ENCODE measurements at places on chromosomes 5 and 9.

- DNase-seq, result no peak
Measured at GRCh38 chr5:37717276-37717612, 122.6 kb downstream of the GDNF start.

GRCh38 chr5:139925216-139925562 lies 117.9 kb downstream of the NRG2 start:
- no peak for DNase-seq

GRCh38 chr9:85408494-85408893 lies 333.3 kb downstream of the AGTPBP1 start:
- DNase-seq, result no peak

- DNase-seq, result no peak
Measured at GRCh38 chr5:111603446-111603827, 91.1 kb upstream of the STARD4 start.

DNA sequence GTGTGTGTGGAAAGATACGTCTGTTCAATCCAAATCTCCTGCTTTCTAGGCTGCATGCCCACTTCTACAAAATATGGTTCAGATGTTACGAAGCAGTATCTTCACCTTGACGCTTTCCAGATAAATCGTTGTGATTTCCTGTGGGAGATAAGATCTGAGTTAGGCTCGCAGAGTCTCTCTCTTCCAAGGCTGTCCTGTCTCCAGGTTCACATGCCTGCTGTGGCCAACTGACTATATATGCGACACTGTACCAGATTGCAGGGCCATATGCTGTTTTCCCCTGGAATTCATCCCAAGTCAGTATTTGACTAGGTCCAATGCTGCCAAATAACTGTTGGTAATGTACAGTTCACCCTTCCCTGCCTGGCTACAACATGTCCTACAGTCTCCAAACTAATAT lies 47.9 kb downstream of the TMEM252 start:
- no peak for DNase-seq

- DNase-seq, result no peak
Measured at GRCh38 chr5:119757276-119757675, 127.9 kb downstream of the FAM170A start.

DNA sequence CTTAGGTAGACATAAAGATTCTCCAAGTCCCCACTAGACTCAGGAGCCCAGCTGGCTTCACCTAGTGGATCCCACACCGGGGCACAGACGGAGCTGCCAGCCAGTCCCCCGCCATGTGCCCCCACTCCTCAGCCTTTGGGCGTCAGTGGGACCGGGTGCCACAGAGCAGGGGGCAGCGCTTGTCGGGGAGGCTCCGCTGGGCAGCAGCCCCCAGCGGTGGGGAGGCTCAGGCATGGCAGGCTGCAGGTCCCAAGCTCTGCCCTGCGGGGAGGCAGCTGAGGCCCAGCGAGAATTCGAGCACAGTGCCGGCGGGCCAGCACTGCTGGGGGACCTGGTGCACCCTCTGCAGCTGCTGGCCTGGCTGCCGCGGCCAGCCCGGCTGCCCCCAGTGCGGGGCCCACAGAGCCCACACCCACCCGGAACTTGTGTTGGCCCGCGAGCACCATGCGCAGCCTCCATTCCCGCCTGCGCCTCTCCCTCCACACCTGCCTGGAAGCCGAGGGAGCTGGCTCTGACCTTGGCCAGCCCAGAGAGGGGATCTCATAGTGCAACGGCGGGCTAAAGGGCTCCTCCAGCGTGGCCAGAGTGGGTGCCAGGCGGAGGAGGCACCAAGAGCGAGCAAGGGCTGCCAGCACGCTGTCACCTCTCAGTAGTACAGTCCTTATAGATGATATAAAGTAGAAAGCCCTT lies 390.7 kb downstream of the PLK2 start:
- no peak for DNase-seq

DNA sequence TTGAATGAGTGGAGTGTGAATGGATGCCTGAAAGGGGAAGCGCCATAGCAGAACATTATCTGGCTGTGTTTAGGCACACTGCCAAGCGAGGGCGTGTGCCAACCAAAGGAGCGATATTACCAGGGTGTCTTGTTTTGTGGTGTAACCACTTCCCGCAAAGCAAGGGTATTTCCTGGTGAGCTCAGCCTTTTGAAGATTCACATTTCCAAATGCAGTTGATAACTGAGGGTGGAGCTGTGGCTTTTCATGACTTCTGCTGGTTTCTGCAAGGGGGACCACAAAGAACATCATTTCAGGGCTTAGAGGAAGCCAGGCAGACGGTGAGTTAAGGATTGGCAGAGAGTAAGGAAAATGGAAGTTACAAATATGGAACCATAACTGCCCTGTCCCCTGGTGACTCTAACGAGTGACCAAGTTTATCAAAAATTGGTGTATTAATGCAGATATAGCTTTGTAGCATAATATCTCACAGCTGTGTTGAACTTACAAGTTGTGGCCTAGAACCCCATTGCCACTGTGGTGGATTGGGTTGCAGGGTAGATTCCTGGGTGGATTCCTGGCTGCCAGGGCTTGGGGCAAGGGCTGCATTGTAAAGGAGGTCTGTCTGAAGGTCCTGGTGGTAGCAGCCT lies 71.4 kb downstream of the RALGPS1 start:
- peak; percentile 98 for DNase-seq

- DNase-seq, result no peak
Measured at GRCh38 chr9:99211746-99212145, 10.0 kb downstream of the ALG2 start.

DNA sequence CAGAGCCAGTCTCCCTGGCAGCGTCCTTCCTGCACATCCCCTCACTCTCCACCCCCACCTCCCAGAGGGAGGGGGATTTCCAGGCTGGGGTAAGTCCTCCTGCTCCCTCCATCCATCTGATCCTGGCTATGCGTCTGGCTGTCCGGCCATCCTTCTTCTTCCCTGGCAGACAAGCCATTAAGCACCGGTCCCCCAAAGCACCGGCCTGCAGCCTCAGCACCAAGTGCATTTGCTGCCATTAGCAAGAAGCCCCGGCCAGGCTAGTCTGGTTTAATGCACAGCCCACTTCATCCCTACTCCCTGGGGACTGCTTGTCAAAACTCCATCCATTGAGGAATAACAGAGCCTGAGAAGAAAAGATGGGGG lies 208.7 kb upstream of the IER5L start:
- no peak for DNase-seq

DNA sequence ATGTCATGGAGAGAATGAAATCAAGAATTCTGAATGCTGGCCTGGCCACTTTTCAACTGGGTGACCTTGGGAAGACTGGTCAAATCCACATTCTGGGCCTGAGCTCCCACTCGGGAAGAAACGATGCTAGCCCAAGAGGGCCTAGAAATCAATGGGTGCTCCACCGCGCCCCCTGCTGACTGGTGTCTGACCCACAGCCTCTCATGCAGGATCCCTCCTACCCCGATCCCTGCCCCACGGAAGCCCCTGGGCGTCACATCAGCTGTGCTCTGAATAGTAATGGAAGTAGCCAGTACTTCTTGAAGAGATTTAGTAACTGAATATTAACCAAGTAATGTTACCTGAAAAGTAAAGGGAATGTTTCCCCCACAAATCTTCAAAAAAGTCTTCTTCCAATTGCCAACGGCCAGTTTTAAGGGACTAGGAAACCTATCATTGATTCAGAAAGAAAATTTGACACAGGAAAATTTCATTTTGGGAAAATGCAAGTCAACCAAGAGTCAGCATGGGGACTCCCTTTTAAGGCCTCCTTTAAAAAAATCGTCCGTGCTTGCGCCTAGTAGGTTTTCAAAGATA lies 43.9 kb downstream of the CRB2 start:
- no peak for DNase-seq

DNA sequence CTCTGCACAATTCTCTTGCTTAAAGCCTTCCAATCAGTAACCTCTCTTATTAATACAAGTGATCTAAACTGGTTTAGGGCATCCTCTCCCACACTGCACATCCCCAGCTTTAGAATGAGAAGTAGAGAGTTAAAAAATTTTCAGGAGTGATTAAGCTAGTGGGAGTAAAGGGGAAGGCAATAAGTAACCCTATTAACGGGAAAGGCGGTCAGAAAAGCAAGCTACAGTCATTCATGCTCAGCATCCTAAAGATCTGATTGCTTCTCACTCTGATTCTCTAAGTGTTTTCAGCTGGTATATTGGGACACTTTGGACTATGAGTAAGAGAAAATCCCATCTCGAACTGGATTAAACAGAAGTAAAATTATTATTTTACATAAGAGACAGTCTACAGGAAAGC lies 15.8 kb downstream of the CDH6 start:
- no peak for DNase-seq

- peak; percentile 91 for DNase-seq
Measured at GRCh38 chr9:126474786-126475485, 138.8 kb upstream of the LMX1B start.

DNA sequence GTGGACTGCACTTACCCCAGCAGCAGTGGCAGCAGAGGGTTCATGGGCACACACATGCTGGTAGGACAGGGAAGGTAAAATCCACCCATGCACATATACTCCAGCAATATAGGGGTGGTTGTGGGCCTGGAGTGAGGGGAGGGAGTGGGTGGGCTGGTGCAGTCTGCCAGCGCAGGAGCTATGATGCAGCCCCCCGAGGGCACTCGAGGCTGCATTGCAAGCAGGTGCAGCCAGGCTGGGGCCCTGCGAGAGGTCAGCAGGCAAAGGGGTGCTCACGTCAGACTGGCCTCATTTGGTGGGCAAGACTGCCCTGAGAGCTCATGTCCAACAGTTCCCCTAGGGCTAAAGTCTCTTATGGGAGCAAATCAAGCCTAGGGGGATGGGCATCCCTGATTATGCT lies 32.4 kb upstream of the PCDHA1 start:
- DNase-seq, result no peak

- DNase-seq, result no peak
Measured at GRCh38 chr5:95957561-95958203, 4.0 kb downstream of the ELL2 start.

- DNase-seq, result no peak
Measured at GRCh38 chr5:123803359-123803758, 291.4 kb downstream of the CSNK1G3 start.

DNA sequence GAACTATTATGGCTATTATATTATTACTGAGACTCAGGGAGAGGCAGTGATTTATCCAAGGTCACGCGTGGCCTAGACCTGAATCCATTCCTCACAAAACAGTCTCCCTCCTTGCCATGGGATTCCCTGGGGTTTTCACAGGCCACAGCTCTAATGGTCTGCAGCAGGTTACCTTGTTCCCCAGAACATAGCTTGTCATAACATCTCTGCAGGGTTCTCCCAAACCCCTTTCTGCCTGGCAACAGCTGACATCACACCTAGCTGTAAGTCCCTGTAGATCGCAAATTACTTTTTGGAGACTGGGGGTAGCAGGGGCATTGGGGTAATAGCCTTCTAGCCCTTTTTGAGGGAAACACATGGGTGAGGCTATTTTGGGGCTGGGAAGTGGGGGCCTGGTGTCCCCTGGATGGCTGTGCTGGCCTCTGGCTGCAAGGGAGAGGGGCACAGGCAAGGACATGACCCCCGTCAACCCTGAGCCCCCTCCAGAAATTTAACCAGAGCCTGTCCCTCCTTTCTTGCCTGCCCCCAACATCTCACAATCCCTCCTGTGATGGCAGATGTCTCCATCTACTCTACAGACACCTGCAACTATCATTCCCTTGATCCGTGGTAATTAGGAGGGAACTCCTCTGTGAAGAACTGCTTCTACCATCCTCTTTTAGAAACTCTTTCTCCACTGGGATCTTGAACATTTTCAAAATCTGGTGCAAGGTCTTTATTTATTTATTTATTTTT lies 1.3 kb downstream of the CD74 start:
- no peak for DNase-seq

- DNase-seq, result peak; percentile 79
Measured at GRCh38 chr5:35771300-35771699, 85.4 kb upstream of the IL7R start.

- DNase-seq, result no peak
Measured at GRCh38 chr9:37301854-37302172, 120.7 kb upstream of the GRHPR start.

All from LHCN-M2 (cell line).